ENCODE measurements at places on chromosomes 1 and 21. TPM values are rescaled to one million over a fixed set of nuclear protein-coding genes. Genes with fewer than 3 reads are reported as not detected.

Gene CCDC18
- 3.5 TPM for polyA plus RNA-seq

Gene WNT9A
- 0.36 TPM for polyA plus RNA-seq

Gene TPTE
- polyA plus RNA-seq: not detected

Gene BARHL2
- not detected for polyA plus RNA-seq

Gene QSOX1
- polyA plus RNA-seq: 359 TPM

Gene CR1L
- not detected for polyA plus RNA-seq

Gene SYNC
- polyA plus RNA-seq: 25.6 TPM

Gene HES2
- polyA plus RNA-seq: 0.03 TPM

Gene RNU1-1
- not detected for polyA plus RNA-seq

Gene GORAB
- 10.5 TPM for polyA plus RNA-seq

Gene OPTC
- not detected for polyA plus RNA-seq

Data from SK-N-SH (cell line).